ENCODE measurements at places on chromosomes 6 and 20. TPM values are rescaled to one million over a fixed set of nuclear protein-coding genes. Genes with fewer than 3 reads are reported as not detected.

DNA sequence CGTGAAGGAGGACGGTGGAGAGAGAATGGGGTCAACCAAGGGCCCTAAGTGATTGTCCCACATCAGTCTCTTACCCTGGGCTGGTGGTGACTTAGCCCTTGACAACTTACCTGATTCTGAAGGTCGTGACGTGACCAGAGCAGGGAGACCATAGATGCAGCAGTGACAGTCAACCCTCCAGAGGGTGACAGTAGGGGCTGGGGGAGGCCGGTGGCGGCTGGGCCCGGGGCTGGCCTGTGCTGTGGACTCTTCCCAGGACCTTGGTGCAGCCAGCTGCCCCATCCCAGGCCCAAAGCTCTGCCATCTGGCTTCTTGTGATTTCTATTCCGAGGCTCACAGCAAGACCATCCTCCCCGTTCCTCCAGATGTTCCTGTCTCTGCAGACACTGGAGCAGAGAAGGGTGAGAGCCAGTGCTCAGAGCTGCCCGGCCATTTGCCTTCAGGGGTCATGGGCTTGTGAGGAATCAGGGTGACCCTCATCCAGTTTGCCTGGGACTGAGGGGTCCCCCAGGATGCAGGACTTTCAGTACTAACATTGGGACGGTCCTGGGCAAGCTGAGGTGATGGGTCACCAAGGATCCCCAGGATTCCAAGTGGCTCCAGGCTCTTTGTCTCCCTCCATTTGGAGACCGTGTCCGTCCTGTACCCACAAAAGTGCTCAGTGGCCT is 36.0 kb downstream of the SUMO4 start:
- H3K27me3 ChIP-seq: peaks cover 2% of the 10 kb centered on the region
- peaks cover 2% of the 10 kb centered on the region for H3K4me1 ChIP-seq
- DNase-seq: no peak
- no peak overlapping the region for H3K4me3 ChIP-seq
- H3K27ac ChIP-seq: no peak overlapping the region

- no peak overlapping the region for H3K4me3 ChIP-seq
- H3K27ac ChIP-seq: no peak overlapping the region
- H3K36me3 ChIP-seq: no peaks in the 10 kb centered on the region
Measured at GRCh38 chr6:131210469-131210868, 75.2 kb downstream of the AKAP7 start.

- H3K4me1 ChIP-seq: peaks cover 3% of the 10 kb centered on the region
- H3K27me3 ChIP-seq: no peaks in the 10 kb centered on the region
- no peaks in the 10 kb centered on the region for H3K36me3 ChIP-seq
- peak; percentile 11 for DNase-seq
- H3K27ac ChIP-seq: no peak overlapping the region
- no peak overlapping the region for H3K4me3 ChIP-seq
Measured at GRCh38 chr6:136415351-136416007, 125.8 kb upstream of the BCLAF1 start.

GRCh38 chr20:51536116-51537069 is 6.1 kb downstream of the NFATC2 start:
- no peaks in the 10 kb centered on the region for H3K36me3 ChIP-seq
- no peak overlapping the region for H3K27ac ChIP-seq
- no peak overlapping the region for H3K4me3 ChIP-seq
- no peaks in the 10 kb centered on the region for H3K27me3 ChIP-seq

GRCh38 chr6:168370310-168370991 is 50.9 kb upstream of the DACT2 start:
- H3K36me3 ChIP-seq: no peaks in the 10 kb centered on the region
- no peak overlapping the region for H3K4me3 ChIP-seq
- no peaks in the 10 kb centered on the region for H3K27me3 ChIP-seq
- H3K27ac ChIP-seq: no peak overlapping the region

DNA sequence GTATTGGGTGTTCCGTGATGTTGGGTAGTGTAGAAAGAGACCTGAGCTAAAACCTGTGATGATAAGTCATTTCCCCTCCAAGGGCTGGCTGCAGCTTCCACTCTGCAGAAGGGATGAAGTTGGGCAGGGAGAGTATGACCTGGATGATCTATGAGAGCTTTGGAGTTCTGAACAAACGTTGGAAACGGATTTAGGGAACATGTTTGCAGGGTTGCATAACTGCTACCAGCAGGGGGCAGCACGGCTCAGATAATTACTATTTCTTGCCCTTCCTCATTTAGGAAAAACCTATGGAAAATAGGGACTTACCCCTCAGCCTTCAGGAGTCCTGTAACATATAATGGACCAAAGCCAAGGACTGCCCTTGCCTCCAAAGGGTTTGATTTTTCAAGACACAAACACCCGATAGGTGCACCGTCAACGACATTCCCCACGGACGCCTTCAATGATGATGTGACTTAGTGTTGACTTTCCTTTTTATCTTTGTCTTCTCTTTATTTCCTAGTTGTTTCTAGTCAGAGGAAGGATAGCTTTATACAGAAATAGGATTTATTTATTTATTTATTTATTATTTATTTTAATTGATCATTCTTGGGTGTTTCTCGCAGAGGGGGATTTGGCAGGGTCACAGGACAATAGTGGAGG is 164.9 kb upstream of the SASH1 start:
- H3K4me1 ChIP-seq: no peaks in the 10 kb centered on the region
- DNase-seq: peak; percentile 68
- H3K36me3 ChIP-seq: no peaks in the 10 kb centered on the region
- no peak overlapping the region for H3K4me3 ChIP-seq

Gene ARFGAP1
- polyA plus RNA-seq: 194 TPM

DNA sequence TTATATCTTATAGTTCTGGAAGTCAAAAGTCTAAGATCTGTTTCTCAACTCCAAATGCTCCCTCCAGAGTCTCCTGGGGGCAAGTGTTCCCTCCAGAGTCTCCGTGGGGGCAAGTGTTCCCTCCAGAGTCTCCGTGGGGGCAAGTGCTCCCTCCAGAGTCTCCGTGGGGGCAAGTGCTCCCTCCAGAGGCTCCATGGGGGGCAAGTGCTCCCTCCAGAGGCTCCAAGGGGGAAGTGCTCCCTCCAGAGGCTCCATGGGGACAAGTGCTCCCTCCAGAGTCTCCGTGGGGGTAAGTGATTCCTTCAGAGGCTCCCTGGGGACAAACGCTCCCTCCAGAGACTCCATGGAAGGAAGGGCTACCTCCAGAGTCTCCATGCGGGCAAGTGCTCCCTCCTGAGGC is 34.0 kb upstream of the THBS2 start:
- peaks cover 10% of the 10 kb centered on the region for H3K4me1 ChIP-seq
- H3K27ac ChIP-seq: no peak overlapping the region
- no peak overlapping the region for H3K4me3 ChIP-seq
- H3K36me3 ChIP-seq: no peaks in the 10 kb centered on the region

DNA sequence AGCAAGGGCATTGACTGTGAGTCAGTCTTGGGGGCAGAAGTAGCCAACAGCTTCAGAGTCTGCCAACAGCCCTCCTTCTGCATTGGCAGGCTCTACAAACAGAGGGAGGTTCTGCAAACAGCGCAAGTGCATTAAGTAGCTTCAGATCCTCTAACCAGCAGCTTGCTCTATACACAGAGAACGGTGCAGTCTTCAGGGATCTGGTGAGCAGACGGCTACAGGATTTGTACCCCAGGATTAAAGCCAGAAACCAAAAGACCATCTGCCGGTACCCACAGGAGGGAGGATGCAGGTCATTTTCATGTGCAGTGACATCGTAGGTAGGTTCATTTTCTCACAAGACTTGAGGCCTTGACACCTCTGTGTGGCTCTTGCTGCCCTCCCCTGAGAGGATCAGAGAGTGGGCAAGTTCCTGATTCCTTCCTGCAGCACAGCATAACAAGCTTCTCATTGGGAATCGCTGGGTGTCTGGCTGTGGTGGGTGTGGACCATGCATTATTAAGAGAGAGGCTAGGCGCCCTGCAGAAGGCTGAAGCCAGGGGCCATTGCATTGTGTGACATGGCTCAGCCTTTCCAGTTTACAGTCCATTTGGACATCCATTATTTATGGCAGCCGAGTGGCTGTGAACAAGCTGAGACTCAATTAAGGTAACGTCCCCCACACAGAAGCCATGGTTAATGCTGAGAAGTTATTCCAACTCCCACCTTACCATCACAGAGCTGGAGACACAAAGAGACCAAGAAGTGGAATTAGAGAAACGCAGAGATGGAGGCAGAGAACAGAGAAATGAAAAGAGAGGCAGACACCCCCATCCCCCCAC is 250.0 kb downstream of the LRFN2 start:
- no peak for DNase-seq
- H3K4me3 ChIP-seq: no peak overlapping the region
- no peaks in the 10 kb centered on the region for H3K36me3 ChIP-seq
- H3K4me1 ChIP-seq: no peaks in the 10 kb centered on the region
- H3K27me3 ChIP-seq: no peaks in the 10 kb centered on the region

DNA sequence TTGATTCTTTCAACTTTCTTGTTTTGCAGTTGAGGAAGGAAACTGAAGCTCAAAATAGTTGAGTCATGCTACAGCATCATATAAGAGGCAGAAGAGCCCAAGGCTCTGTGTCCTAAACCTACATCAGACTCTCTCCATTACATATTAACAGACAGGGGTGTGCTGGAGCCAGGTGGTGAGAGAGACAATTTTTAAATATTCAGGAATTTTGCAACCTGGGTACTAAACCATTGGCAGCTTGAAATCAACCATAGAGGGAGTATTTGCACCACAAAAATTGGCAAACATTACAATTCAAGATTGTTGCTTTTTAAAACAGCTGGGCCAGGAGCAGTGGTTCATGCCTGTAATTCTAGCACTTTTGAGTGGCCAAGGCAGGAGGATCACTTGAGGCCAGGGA is 65.8 kb upstream of the SOX4 start:
- H3K27ac ChIP-seq: no peak overlapping the region
- no peak for DNase-seq
- peaks cover 4% of the 10 kb centered on the region for H3K27me3 ChIP-seq
- H3K36me3 ChIP-seq: no peaks in the 10 kb centered on the region
- H3K4me3 ChIP-seq: no peak overlapping the region

DNA sequence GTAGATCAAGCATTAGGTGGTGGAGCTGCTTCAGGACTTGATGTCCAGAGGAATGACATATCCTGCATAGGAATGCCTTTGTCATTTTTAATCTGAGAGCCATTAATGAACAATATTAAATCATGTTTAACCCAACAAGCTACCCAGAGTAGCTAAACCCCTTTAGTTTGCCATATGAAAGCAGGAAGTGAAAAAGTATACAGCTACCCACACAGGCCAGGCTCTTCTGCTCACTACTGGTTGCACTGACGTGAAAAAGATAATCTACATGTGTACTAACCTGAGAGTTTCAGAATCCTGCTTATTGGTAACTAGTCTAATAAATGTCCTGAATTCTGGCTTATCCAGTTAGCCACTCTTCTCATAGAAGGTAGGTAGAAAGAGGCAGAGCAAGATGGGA is 19.9 kb downstream of the GLYATL3 start:
- no peaks in the 10 kb centered on the region for H3K36me3 ChIP-seq
- DNase-seq: no peak
- no peak overlapping the region for H3K4me3 ChIP-seq
- no peak overlapping the region for H3K27ac ChIP-seq
- H3K4me1 ChIP-seq: no peaks in the 10 kb centered on the region

DNA sequence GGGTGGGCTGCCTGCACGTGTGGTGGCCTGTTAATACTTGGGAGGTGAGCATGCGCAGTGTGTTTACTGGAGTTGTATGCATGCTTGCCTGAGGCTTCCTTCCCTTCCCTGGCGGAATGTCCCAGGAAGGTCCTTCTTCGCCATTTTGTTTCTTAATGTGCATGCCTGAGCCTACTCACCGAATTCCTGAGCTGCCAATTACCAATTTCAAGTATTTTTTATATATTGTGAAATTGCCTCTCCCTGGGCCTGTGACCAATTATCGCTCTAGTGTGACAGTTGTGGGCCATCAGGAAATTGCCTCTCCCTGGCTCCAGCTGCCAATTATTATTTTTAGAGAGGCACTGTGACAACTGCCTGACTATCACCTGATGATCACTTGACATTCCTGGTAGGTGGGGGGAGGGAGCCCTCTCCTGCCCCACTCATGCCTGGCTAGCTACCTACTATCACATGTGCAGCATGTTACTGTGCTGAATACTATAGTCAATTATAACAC is 70.0 kb downstream of the FAM50B start:
- peak; percentile 17 for DNase-seq
- H3K4me3 ChIP-seq: no peak overlapping the region
- no peaks in the 10 kb centered on the region for H3K36me3 ChIP-seq
- no peaks in the 10 kb centered on the region for H3K4me1 ChIP-seq
- H3K27ac ChIP-seq: no peak overlapping the region
- H3K27me3 ChIP-seq: no peaks in the 10 kb centered on the region

Gene RPP40
- 8.1 TPM for polyA plus RNA-seq

Gene DEFB114
- polyA plus RNA-seq: not detected

DNA sequence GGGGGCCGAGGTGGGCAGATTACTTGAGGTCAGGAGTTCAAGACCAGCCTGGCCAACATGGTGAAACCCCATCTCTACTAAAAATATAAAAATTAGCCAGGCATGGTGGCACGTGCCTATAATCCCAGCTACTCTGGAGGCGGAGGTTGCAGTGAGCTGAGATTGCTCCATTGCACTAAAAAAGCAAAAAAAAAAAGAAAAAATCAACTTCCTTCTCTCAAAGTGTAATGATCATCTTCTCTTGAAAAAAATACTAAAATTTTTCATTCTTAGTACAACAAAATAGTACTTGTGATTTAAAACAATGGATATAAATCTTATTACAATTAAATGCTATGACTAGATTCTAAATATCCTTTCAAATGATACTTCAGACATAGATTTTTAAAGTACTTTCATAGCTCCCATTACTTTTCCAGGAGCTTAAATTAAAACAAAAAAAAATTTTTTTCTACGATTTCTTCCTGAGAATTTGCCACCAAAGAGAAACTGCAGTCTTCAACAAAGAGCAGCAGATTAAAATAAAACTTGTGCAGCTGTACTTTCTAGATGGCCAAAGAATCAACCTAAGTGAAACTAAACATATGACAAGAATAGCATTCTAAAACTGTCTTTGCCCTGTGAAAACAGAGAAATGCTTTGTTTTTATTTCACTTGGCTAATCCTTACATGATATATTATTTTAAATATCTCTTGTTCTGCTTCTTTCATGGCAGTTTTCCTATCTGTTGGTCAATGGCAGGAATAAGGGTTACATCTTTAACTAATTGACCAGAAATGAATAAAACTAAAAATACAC is 75.2 kb downstream of the MAP3K5 start:
- H3K36me3 ChIP-seq: 0 out of 2 replicates have a peak, but pooled peaks cover 2% of the 10 kb centered on the region
- no peak for DNase-seq
- H3K4me1 ChIP-seq: peaks cover 3% of the 10 kb centered on the region
- H3K27ac ChIP-seq: peak overlapping the region; percentile 42

Gene TREML4
- polyA plus RNA-seq: not detected

DNA sequence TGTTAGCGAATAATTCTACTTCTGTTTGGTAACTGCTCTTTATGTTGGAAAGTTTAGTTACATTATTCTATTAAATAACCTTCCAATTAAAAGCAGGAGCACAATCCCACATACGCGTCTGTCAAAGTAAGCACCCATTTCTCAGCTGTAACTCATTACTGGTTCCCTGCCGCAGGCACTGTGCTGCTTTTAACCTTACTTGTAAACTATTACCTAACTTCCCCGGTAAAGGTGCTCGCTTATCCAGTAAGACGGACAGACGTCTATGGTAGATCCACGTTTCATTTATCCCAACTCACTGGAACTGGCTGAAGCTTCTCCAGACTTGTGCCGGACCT is 529 bp upstream of the ENPP4 start:
- no peak for DNase-seq
- H3K27ac ChIP-seq: no peak overlapping the region
- H3K4me1 ChIP-seq: no peaks in the 10 kb centered on the region

Gene LTA
- not detected for polyA plus RNA-seq

Gene PSORS1C2
- polyA plus RNA-seq: not detected

Gene PHACTR2
- 12.7 TPM for polyA plus RNA-seq

All from IMR-90 (cell line).